ENCODE measurements at places on chromosomes 5 and 9.

GRCh38 chr5:180394031-180394636 is 41.0 kb upstream of the GFPT2 start:
- no peak for DNase-seq

- DNase-seq, result no peak
Measured at GRCh38 chr5:9599391-9599790, 30.8 kb downstream of the TAS2R1 start.

- DNase-seq, result no peak
Measured at GRCh38 chr5:73139485-73139884, 19.1 kb downstream of the TMEM171 start.

GRCh38 chr9:14485366-14485765 is 171.4 kb upstream of the NFIB start:
- DNase-seq, result no peak

DNA sequence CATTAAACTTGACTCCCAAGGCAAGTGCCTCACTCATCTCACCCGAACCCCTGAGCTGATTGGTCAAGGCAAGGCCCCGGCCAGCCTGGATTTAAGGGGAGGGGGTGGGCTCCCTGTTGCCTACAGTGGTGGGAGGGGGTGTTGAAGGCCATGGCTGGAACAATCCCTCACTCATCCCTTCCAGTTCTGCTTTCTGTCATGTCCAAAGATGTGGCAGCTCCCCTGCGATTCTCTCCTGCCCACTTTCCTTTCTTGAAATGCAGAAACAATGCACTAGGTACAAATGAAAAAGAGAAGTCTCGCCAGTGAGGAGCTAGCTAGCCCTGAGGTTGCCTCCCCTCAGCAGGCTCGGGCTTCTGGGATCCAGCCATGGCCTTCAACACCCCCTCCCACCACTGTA is 240.9 kb downstream of the SYK start:
- DNase-seq, result no peak
